AG20443 (cell line): ENCODE measurements at places on chromosomes 12 and 14.
A peak's percentile ranks its signal among the peaks of the same experiment; 100 is the strongest.

- no peak for DNase-seq
Observed at GRCh38 chr12:26046203-26046602, 78.6 kb downstream of the BHLHE41 start.

- no peak for DNase-seq
Observed at GRCh38 chr12:95262808-95263207, 45.2 kb downstream of the VEZT start.

DNA sequence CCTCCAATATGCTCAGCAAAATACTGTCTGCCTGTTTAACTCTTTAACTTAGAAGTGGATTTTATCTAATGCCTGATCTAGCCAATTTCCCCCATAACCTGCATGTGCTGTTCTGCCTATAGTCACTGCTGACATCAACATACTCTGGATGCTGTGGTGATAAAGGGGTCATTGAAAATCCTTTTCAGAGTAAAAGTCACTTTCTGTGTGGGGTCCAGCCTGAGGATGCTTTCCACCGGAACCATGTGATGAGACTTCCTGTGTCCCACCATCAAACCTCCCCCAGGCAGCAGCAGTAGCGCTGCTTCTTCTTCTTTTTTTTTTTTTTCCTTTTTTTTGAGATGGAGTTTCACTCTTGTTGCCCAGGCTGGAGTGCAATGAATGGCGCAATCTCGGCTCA, 607.0 kb downstream of the BCL11B start:
- no peak for DNase-seq

DNA sequence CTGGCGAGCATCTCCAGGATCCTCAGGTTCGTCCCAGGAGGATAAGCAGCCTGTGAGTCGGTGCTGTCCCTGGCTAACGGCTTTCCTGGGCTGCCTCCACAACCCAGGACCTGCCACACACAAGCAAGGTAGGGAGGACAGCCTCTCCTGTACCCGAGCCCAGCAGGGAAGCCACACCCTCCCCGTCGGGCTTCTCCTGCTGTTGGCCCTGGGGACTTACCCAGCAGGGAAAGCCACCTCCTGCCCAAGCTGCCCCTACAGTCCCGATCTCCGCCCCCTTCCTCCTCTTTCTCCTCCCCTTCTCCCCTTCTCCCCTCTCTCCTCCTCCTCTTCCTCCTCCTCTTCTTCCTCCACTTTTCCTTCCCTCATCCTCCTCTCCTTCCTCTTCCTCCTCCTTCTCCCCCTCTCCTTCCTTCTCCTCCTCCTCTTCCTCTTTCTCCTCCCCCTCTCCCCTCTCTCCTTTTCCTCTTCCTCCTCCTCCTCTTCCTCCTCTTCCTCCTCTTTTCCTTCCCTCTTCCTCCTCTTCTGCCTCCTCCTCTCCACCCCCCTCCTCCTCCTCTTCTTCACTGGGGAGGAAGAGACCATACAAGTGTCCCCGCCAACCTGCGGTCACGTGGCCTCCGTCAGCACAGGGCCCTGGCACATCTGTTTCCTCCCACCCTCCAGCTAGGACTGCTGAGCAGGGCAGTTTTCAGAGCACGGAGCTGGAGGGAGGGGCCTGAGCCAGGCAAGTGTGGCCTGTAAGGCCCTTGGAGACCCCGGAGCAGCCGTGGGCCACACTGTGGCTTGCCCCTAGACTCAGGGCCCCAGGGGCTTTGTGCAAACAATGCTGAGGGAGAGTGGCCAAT, 17.3 kb upstream of the RFLNA start:
- no peak for DNase-seq

GRCh38 chr12:113659416-113659815, 187.7 kb upstream of the LHX5 start:
- DNase-seq: no peak

- peak; percentile 18 for DNase-seq
Observed at GRCh38 chr12:50542448-50542847, 37.7 kb downstream of the DIP2B start.
